Activated CD4-positive, alpha-beta T cell treated with anti-CD3 and anti-CD28 coated beads for 4 hours (primary cell): ENCODE measurements at places on chromosomes 2 and 18.

DNA sequence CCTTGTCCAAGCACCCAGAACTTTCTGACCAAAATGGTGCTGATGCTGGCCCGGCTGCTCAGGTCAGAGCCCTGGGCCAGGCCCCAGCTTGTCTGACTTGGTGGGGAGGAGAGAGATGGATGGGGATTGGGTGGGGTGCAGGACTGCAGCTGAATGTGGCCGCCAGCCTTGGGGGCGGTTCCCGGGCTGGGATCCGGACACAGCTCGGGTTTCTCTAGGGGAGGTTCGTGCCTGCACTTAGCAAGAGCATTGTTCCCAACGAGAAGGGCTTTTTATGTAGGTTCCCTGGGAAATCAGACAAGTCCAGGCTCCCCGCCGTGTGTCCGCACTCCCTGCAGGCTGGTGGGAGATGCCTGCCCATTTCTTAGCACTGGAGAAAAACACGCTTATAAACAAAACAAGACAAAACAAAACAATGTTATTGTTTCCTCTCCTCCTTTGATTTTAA is 50.5 kb upstream of the HS6ST1 start:
- DNase-seq = no peak

DNA sequence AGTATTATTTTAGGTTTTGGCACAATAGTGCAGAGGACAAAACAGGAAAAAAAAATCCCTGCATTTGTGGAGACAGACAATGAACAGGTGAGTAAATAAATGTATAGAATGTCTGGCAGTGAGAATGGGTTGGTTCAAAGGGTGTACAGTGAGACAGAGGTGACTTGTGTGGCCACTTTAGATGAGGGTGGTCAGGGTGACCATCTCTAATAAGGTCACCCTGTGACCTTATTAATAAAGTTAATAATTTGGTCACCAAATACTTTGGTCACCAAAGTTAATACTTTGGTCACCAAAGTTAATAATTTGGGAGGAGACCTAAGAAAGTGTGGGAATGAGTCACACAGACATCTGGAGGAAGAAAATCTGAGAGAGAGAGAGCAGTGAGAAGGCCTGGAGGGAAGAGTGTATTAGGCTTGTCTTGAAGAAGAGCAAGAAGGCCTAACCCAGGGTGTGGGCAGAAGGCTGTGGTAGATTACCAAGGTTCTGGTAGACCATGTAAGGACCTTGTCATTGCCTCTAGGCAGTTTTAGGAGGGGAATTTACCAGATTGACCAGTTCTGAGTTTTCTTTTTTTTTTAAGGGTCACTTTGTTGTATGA is 1368.4 kb upstream of the CELF4 start:
- no peak for DNase-seq

GRCh38 chr2:8568543-8569302 is 113.1 kb upstream of the ID2 start:
- no peak for DNase-seq

DNA sequence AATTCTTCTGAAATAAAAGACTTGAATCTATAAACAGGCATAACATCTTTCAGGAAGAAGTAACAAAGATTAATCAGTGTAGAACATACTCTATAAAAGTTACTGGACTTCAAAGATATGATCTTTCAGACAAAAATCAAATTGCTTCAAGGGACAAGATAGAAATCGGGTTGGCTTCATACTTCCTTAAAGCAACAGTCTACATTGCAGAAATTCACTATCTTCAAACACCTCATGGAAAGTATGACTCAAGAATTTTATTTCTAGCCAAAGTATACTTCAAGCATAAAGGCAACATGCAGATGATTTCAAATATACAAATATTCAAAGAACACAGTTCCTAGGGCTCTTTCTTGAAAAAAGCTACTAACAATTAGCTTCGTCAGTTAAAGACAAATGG is 240.7 kb downstream of the SRBD1 start:
- DNase-seq = no peak

DNA sequence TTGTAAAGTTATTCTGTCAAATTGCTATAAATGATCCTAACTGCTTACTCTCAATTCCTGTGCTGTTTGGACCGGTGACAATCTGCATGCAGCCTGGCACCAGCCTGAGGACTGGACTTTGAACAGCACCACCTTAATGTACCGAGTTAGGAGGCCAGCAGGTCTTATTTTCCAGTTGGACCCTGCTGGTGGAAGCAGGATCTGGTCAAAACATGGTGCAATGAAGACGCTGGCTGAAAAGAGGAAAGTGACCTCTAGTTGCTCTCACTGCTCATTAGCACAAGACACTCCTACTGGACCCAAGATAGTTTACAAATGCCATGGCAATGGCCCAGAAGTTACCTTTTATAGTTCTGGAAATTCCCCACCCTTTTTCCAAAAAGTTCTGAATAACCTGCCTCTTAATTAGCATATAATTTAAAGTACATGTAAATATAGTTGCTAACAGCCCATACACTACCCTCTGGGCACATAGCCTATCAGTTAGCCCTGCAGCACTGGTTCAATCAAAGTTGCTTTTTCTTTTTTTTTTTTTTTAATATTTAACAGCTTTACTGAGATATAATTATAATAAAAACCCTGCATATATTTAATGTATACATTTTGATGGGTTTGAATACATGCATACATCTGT is 35.8 kb downstream of the RBKS start:
- no peak for DNase-seq

- DNase-seq = no peak
Measured at GRCh38 chr2:15359716-15360531, 201.2 kb downstream of the NBAS start.

GRCh38 chr2:3608373-3609278 is 13.7 kb downstream of the COLEC11 start:
- DNase-seq = no peak

DNA sequence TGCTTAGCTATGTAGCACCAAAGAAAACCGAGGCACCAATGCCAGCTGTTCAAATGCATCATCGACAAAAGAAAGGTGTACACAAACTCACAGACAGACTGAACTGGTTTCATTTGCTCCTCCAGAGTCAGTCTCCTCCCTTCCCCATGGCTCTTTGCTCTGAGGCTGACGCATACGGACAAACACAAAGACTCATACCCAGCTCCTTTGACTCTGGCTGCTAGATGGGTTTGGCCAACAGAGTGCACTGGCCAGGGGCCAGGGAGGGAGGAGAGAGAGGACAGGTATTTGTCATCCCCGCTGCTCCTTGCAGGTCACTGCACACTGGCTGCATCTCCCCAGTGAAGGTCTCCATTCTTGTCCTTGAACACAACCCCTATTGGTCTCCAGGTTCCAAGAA is 40.7 kb downstream of the DNER start:
- DNase-seq = no peak

GRCh38 chr2:38064801-38065501 is 11.0 kb downstream of the CYP1B1 start:
- no peak for DNase-seq

GRCh38 chr2:123086613-123087385 is 938.3 kb upstream of the CNTNAP5 start:
- DNase-seq = no peak

DNA sequence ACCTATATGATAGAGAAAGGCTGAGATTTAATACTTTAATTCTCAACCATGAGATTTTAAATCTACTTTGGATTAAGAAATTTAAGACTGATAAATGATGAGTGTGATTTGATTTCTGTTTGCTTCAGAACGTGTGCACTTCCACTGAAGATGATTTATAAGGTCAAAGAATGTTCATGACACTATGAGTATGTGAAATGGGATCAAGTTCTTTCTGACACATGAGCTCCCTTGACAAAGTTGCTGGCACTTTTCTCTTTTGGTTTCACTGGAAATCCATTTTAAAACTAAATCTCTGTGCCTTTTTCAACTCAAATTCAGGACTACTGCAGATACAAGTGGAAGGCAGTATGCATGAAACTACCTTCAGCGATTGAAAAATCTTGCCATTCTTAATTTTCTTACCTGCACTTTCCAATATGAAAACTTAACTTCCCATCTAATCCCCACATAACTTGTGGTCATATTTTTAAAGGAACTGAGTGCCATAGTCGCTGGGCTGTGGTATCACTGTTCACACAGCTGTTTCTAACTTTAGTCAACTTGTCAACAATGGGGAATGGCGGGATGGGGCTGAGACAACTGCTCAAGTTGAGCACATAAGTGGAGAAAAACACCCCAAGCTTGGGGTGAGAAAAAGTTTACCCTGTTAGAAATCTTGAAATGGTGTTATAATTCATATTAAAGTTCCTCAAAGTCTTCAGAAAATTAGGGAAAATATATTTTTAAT is 51.8 kb upstream of the TTN start:
- DNase-seq = no peak

DNA sequence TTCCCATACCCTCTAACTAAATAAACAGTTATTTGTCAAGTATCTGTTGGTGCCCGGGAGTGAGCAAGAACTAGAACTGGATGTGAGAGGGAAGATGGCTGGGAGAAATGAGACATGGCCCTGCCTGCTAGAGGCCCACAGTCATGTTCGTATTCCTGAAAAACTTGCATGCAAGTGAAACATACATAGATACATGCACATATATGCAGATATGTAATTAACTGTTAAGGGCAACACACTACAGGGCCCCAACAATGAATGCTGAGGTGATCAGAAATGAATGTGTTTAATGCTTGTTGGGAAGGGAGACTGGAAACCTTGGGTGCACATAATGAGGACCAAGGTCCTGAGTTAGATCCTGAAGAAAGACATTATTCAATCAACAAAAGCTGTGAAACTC is 49.8 kb downstream of the ADD2 start:
- no peak for DNase-seq

GRCh38 chr18:70621710-70622109 is 332.9 kb downstream of the SOCS6 start:
- DNase-seq = no peak

- no peak for DNase-seq
Measured at GRCh38 chr2:45869165-45869501, 217.7 kb downstream of the PRKCE start.

GRCh38 chr2:217501887-217502286 is 500.9 kb downstream of the TNS1 start:
- no peak for DNase-seq

- no peak for DNase-seq
Measured at GRCh38 chr2:109349503-109350465, 220.8 kb downstream of the SH3RF3 start.

GRCh38 chr2:147356157-147356556 is 488.7 kb upstream of the ACVR2A start:
- DNase-seq = no peak

DNA sequence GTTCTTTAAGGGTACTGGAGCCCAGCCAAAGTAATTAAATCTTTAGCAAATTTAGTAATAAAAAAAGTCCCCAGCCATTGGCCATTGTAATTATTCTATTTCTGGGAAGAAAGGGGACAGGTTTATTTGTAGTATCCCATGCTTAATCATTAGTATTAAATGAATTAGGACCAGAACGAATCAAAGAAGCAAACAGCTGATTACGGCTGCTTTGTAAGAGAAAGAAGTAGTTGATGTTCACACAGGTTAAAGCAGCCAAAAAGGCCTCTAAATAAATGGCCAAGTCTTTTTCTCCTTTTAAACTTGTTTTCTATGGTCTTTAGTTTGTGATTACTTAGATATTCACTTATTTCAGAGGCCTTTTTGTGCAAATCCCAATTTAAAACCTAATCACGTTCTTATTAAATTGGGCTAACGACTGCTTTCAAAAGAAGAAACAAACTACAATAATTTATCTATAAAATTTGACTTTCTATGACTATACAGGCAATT is 48.6 kb upstream of the DNAH7 start:
- DNase-seq = no peak

GRCh38 chr2:29463181-29463900 is 348.1 kb downstream of the CLIP4 start:
- no peak for DNase-seq

DNA sequence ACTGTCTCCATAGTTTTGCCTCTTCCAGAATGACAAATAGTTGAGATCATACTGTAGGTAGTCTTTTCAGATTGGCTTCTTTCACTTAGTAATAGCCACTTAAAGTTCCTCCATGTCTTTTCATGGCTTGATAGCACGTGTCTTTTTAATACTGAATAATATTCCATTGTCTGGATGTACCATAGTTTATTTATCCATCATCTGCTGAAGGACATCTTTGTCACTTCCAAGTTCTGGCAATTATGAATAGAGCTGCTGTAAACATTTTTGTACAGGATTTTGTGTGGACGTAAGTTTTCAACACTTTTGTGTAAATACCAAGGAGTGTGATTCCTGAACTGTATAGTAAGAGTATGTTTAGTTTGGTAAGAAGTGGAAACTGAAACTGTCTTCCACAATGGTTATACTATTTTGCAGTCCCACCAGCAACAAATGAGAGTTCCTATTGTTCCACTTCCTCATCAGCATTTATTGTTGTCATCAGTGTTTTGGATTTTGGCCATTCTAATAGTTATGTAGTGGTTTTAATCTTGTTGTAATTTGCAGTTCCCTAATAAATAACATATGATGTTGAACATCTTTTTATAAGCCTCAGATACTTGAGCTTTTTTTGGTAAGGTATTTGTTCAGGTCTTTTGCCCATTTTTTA is 18.9 kb downstream of the LTBP1 start:
- no peak for DNase-seq

GRCh38 chr2:5040571-5040970 is 651.6 kb upstream of the SOX11 start:
- no peak for DNase-seq

GRCh38 chr2:136990316-136990715 is 225.0 kb downstream of the THSD7B start:
- no peak for DNase-seq

- no peak for DNase-seq
Measured at GRCh38 chr2:52995424-52995823, 772.2 kb upstream of the CHAC2 start.

DNA sequence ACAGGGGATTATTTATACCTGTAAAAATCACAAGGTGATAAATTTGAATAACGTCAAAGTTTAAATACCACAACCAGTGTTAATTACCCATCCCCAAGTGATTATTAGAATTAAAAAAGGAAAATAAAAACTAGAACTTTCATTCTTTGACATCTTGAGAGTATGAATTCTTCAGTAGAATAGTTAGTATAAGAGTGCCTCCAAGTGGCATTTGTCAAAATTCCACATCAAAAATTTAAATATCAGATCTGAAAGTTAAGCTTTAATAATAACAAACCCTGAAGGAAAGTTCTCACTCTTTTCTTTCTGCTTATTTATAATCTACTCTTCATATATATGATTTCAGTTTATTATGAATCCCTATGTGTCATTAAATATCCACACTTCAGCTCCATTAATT is 273.7 kb upstream of the KYNU start:
- DNase-seq = no peak

DNA sequence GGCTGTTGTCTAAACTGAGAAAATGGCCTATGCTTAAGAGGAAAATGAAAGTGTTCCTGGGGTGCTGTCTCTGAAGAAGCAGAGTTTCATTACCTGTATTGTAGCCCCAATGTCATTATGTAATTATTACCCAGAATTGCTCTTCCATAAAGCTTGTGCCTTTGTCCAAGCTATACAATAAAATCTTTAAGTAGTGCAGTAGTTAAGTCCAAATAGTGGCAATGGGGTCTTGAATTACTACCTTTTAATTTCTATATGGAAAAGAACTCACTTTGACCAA is 13.8 kb upstream of the ALLC start:
- no peak for DNase-seq

- DNase-seq = no peak
Measured at GRCh38 chr2:105889046-105889445, 144.3 kb downstream of the NCK2 start.

GRCh38 chr2:59259913-59260312 is 1018.8 kb upstream of the FANCL start:
- no peak for DNase-seq

- DNase-seq = no peak
Measured at GRCh38 chr18:45938488-45938935, 28.6 kb downstream of the EPG5 start.
